ENCODE measurements at places on chromosomes 12 and 14. TPM values are rescaled to one million over a fixed set of nuclear protein-coding genes. Genes with fewer than 3 reads are reported as not detected.

GRCh38 chr14:23653051-23653450, 16.9 kb downstream of the DHRS2 start:
- DNase-seq = no peak

Gene C3AR1
- total RNA-seq = 19.4 TPM

DNA sequence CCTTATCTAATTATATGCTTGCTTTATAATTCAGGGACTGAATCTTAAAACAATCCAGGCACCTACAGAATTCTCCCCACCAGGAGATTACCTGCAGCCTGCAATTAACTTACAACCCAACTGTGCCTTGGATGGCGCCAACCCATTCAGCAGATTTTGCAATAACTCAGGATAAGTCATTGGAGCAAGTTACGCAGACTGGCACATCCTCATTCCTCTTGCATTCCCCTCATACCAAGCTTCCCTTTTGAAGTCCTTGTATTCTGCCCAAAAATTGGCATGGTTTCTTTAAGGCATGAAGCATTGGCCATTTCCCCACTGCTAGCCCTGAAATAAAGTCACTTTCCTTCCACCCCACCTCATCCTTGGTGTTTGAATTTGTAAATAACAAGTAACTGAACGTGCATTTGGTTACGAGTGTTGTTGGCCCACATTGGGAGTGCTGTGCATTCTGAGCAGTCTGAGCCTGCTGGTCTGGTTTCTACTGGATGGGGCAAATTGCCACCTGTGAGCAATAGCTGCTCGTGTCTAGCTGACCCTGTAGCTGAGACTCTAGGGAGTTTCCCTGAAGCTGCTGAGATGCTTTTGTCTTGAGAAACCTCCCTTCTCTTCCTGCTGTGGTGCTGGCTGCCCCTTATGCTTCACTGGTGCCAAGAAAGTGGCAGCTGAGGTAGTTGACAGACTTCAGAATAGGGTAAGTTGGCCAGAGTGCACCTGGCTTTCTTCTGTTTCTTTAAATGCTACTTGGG, 99.2 kb upstream of the SCAF11 start:
- no peak for DNase-seq

Gene ADAM21
- 0.41 TPM for total RNA-seq

- no peak for DNase-seq
Measured at GRCh38 chr12:13099066-13099843, 4.2 kb downstream of the GSG1 start.

Gene CDKN1B
- 36.8 TPM for total RNA-seq

DNA sequence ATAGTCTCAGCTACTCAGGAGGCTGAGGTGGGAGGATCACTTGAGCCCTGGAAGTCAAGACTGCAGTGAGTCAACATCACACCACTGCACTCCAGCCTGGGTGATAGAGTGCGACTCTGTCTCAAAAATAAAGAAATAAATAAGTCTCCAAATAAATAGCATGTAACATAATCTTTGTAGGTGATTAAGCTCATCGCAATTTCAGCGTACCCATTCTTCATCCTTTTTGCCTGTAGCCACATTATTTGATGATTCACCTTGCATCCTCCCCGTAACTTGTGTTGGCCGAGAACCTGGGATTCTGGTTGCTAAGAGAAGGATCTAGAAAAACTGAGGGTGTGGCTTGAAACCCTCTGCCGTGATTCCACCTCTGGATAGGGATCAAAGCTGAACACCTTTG, 115.1 kb downstream of the GALC start:
- no peak for DNase-seq

All from left lung (tissue), 14 donors.